T-helper 17 cell (primary cell): ENCODE measurements at places on chromosomes 1 and 21.
A peak's percentile ranks its signal among the peaks of the same experiment; 100 is the strongest.

GRCh38 chr1:51484591-51484990 lies 34.5 kb downstream of the EPS15 start:
- peaks cover 2% of the 10 kb centered on the region for H3K36me3 ChIP-seq
- no peak for DNase-seq
- no peak overlapping the region for H3K27ac ChIP-seq
- H3K27me3 ChIP-seq: no peaks in the 10 kb centered on the region
- H3K4me1 ChIP-seq: peaks cover 17% of the 10 kb centered on the region
- no peak overlapping the region for H3K4me3 ChIP-seq

DNA sequence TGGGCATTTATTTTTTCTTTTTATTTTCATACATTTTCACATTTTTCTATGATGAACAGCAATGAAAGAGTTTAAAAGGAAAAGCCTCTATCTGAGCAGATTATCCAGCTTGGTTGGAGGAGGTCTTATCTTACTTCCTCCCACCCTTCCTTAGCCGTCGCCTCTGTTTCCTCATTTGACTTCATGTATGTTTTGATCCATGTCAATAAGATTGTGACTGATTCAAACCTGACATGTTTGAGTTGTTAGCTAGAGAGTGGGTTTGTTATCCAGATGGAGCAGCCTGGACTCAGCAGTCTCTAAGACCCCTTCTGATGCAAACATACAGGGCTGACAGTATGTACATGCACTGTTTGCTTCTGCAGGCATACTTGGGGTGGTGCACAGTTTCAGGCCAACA lies 31.2 kb downstream of the MACO1 start:
- H3K4me3 ChIP-seq: no peak overlapping the region
- H3K27ac ChIP-seq: no peak overlapping the region
- H3K27me3 ChIP-seq: no peaks in the 10 kb centered on the region
- H3K36me3 ChIP-seq: peaks cover 9% of the 10 kb centered on the region
- peaks cover 16% of the 10 kb centered on the region for H3K4me1 ChIP-seq

GRCh38 chr1:204818998-204819397 lies 51.7 kb upstream of the NFASC start:
- DNase-seq: no peak
- peaks cover 44% of the 10 kb centered on the region for H3K27me3 ChIP-seq
- no peak overlapping the region for H3K4me3 ChIP-seq
- no peaks in the 10 kb centered on the region for H3K36me3 ChIP-seq
- H3K4me1 ChIP-seq: peaks cover 2% of the 10 kb centered on the region

DNA sequence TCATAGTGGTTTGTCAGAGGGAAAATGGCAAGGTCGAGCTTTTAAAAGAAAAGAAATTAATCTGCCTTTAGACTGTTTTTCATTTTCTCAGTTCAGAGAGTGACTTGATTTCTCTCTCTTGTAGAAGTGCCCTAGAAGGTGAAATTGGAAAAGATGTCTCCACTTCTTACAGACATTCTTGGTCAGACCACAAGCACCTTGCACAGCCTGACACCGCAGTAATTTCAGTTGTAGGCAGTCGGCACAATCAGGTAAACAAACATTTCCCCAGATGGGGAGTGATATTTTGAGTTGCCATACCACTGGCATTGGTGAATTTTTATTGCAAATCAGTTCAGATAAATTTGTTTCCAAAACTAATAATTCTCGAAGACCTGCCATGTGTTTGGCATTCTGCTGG lies 86.8 kb downstream of the PHTF1 start:
- no peaks in the 10 kb centered on the region for H3K27me3 ChIP-seq
- H3K27ac ChIP-seq: no peak overlapping the region
- H3K4me3 ChIP-seq: no peak overlapping the region
- DNase-seq: no peak
- H3K4me1 ChIP-seq: peaks cover 12% of the 10 kb centered on the region

- H3K4me3 ChIP-seq: no peak overlapping the region
- H3K27ac ChIP-seq: no peak overlapping the region
- peak; percentile 7 for DNase-seq
- peaks cover 14% of the 10 kb centered on the region for H3K27me3 ChIP-seq
- H3K36me3 ChIP-seq: no peaks in the 10 kb centered on the region
Observed at GRCh38 chr1:2803086-2803930, 1.8 kb upstream of the TTC34 start.

DNA sequence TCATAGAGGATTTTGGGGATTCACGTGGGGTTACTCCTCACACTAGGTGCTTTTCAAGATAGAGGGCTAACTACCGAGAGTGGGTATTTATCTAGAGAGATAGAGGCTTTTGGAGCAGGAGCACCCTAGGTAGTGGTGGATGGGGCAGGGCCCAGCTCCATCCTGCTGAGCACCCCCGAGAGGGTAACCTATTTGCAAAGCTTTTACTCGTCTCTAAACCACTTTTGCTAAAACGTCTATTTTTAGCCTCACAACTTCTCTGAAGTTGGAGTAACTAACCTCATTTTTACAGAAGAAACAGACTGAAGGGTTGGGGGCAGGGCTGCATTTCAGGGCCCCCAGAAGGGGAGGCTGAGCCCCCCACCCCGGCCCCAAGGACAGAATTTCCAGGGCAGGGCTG lies 12.3 kb upstream of the PIK3CD start:
- H3K27ac ChIP-seq: peak overlapping the region; percentile 79
- no peaks in the 10 kb centered on the region for H3K27me3 ChIP-seq
- DNase-seq: no peak
- H3K36me3 ChIP-seq: peaks cover 2% of the 10 kb centered on the region

- peaks cover 6% of the 10 kb centered on the region for H3K4me1 ChIP-seq
- H3K27me3 ChIP-seq: peaks cover 32% of the 10 kb centered on the region
- H3K4me3 ChIP-seq: no peak overlapping the region
- no peak overlapping the region for H3K27ac ChIP-seq
- DNase-seq: no peak
Observed at GRCh38 chr1:201214886-201215285, 24.3 kb downstream of the IGFN1 start.

GRCh38 chr1:89780721-89781120 lies 40.1 kb upstream of the LRRC8D start:
- peaks cover 22% of the 10 kb centered on the region for H3K4me1 ChIP-seq
- no peaks in the 10 kb centered on the region for H3K27me3 ChIP-seq
- H3K27ac ChIP-seq: peak overlapping the region; percentile 74
- no peak for DNase-seq

- peaks cover 7% of the 10 kb centered on the region for H3K4me1 ChIP-seq
- H3K27me3 ChIP-seq: no peaks in the 10 kb centered on the region
- DNase-seq: no peak
- H3K36me3 ChIP-seq: peaks cover 3% of the 10 kb centered on the region
- no peak overlapping the region for H3K4me3 ChIP-seq
- no peak overlapping the region for H3K27ac ChIP-seq
Observed at GRCh38 chr1:231684356-231685244, 58.0 kb downstream of the DISC1 start.

DNA sequence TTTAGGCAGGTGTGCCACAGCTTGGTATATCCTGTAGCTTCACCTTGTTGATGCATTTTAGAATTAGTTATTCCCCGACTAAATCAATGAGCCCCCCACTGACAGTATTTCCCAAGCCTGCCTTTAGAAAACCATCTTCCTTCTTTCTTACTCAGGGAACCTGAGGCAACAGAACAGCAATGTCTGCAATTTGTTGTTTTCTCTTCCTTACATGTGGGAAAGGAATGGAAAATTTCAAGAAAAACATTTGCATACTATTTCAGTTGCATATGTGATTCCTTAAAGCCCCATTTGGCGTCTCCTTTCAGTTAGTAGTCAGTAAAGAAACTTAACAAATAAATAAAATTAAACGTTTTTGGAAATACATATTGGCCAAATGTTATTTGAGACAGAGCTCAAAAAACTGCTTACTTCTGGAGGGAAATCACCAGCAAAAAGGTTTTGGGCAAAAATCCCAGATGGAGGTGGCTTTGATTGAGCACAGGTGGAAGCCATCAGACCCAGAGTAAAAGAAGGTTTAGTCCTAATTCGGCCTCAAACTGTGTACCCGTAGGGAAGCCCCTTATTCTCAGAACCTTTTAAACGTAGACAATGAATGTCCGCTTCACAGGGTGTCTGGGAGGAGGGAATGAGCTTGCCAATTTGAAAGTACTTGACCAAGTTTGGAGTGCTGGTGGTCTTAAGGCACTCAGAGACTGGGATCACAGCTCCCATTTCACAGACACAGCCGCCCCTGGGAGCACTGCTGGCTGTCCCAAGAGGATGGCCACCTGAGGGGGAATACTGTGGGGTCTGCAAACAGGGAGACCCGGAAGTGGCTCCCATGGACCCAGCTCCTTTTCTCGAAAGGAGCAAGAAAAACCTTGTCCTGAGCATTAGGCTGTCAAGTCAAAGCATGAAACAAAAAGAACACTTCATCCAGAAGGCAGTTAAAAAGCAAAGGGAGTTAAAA lies 9.4 kb downstream of the LHX4 start:
- peaks cover 94% of the 10 kb centered on the region for H3K27me3 ChIP-seq
- H3K4me3 ChIP-seq: no peak overlapping the region
- no peak overlapping the region for H3K27ac ChIP-seq
- no peaks in the 10 kb centered on the region for H3K36me3 ChIP-seq
- DNase-seq: no peak

DNA sequence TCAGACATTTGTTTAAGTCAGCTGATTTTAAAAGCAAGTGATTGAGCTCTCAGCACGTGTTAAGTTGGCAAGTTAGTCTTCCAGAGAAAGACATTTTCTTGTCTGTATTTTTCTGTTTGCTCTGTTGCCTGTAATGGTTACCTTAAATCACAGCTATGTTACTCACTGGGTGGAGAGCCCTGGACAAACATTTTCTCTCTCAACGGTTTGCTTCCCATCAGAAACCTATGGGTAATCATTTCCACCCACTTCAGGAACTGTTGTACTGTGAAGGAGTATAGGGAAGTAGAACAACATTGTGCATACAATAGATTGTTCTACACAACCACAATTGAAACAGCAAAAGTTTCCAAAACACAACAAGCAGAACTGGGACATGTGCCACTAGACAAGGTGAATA lies 113.9 kb upstream of the DPT start:
- no peak for DNase-seq
- H3K4me1 ChIP-seq: no peaks in the 10 kb centered on the region
- H3K27me3 ChIP-seq: peaks cover 20% of the 10 kb centered on the region
- H3K27ac ChIP-seq: no peak overlapping the region
- H3K4me3 ChIP-seq: no peak overlapping the region
- H3K36me3 ChIP-seq: no peaks in the 10 kb centered on the region

DNA sequence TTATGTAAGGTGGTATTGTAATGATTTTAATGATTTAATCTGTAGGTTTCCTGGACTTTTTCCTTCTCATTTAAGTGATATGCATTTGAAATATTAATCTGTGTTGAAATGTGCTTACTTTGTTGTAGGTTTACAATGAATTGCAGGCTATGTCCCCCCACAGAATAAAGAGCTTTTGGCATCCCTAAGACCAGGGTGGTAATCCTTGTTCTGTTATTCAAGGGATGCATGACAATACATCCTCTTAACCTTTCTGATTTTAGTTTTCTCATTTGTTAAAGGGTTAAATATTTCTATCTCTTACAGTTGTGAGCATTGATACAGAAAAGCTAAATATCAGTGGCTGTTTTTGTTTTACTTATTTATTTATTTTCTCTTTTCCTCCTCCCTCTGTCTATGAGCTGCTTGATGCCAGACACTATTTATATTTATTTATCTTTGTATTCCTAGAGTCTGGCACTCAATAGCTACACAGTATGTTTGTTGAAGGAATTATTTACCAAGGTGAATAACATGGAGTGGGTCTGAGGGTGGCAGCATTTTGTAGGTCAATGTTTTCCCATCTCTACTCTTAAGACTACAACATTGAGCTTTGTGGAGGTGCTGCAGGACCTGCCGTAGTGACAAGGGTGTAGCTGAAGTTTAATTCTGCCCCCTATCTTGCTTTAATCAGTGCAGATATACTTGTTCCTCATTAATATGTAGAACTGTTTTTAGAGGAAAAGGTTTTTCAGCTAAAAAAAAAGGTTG lies 19.9 kb upstream of the ADGRL2 start:
- no peak overlapping the region for H3K27ac ChIP-seq
- no peaks in the 10 kb centered on the region for H3K4me1 ChIP-seq
- no peaks in the 10 kb centered on the region for H3K36me3 ChIP-seq
- no peaks in the 10 kb centered on the region for H3K27me3 ChIP-seq
- no peak overlapping the region for H3K4me3 ChIP-seq

DNA sequence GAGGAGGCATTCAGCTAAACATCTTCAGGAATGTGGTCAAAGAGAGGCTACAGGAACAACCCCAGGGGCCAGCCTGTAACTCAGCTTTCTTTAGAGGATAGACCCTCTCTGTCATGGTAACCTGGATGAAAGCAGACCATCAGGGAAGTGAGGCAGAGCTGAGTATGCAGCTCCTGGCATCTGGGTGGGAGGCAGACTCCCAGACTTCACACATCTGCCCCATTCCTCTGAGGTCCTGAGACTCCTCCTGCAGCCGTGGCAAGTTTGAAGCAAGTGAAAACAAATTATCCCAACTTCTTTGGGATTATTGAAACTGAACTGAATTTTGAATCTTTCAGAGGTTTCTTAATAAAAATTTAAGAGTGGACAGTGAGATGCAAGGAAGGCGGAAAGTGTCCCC lies 126.1 kb upstream of the KIAA0040 start:
- H3K4me3 ChIP-seq: no peak overlapping the region
- H3K27me3 ChIP-seq: peaks cover 40% of the 10 kb centered on the region
- no peak overlapping the region for H3K27ac ChIP-seq
- H3K4me1 ChIP-seq: peaks cover 31% of the 10 kb centered on the region
- peaks cover 8% of the 10 kb centered on the region for H3K36me3 ChIP-seq

- H3K4me1 ChIP-seq: peaks cover 15% of the 10 kb centered on the region
- no peak overlapping the region for H3K4me3 ChIP-seq
- no peaks in the 10 kb centered on the region for H3K36me3 ChIP-seq
- H3K27ac ChIP-seq: no peak overlapping the region
- peaks cover 7% of the 10 kb centered on the region for H3K27me3 ChIP-seq
Observed at GRCh38 chr1:229203030-229203751, 67.7 kb upstream of the RAB4A start.

- H3K4me1 ChIP-seq: no peaks in the 10 kb centered on the region
- H3K27me3 ChIP-seq: peaks cover 1% of the 10 kb centered on the region
- DNase-seq: no peak
- no peaks in the 10 kb centered on the region for H3K36me3 ChIP-seq
- H3K27ac ChIP-seq: no peak overlapping the region
- no peak overlapping the region for H3K4me3 ChIP-seq
Observed at GRCh38 chr1:164748253-164748899, 189.4 kb downstream of the PBX1 start.

- no peak for DNase-seq
- no peaks in the 10 kb centered on the region for H3K36me3 ChIP-seq
- H3K27me3 ChIP-seq: no peaks in the 10 kb centered on the region
- no peaks in the 10 kb centered on the region for H3K4me1 ChIP-seq
Observed at GRCh38 chr21:40054403-40054802, 187.2 kb downstream of the PCP4 start.
